ENCODE measurements at places on chromosomes 12 and 14.
A peak's percentile ranks its signal among the peaks of the same experiment; 100 is the strongest.

GRCh38 chr14:56703947-56704346 is 106.3 kb downstream of the OTX2 start:
- no peak for DNase-seq

- DNase-seq, result no peak
Measured at GRCh38 chr14:75379930-75380270, 47.9 kb upstream of the JDP2 start.

GRCh38 chr14:81557146-81557545 is 23.5 kb upstream of the SEL1L start:
- no peak for DNase-seq

DNA sequence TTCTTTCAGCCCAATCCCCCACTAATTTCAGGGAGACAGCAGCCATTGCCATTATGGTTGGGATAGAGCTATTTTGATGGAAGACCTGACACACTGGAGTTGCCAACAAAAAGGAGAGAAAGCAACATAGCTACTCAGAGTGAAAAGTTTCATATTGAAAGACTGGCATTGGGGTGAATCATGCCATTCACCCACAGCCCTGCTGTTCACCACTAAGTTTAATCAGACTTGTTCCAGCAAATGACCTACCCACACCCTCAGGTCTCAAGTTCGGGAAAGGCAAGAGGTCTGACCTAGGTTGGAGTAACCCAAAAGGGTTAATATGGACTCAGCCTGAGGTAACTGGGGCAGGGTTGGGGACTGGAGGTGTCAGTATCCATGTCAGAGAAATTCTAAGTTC is 169.2 kb downstream of the PAWR start:
- DNase-seq, result no peak

- DNase-seq, result peak; percentile 23
Measured at GRCh38 chr12:10364815-10365622, 24.8 kb downstream of the KLRK1 start.

GRCh38 chr14:74785056-74785613 is 22.0 kb downstream of the YLPM1 start:
- DNase-seq, result no peak

DNA sequence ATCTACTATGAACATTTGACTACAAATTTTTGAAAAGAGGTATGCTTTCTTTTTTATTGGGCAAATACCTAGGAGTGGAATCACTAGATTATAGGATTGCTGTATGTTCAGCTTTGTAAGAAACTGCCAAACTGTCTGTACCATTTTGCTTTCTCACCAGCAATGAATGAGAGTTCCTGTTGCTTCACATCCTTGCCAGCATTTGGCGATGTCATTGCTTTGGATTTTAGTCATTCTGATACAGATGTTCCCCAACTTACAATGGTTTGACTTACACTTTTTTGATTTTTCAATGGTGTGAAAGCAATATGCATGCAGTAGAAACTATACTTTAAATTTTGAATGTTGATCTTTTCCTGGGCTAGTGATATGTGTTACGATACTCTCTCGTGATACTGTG is 328.7 kb downstream of the RAD51B start:
- no peak for DNase-seq

- no peak for DNase-seq
Measured at GRCh38 chr12:12586879-12587675, 24.4 kb upstream of the DUSP16 start.

GRCh38 chr14:54564071-54564867 is 2.7 kb upstream of the SAMD4A start:
- DNase-seq, result peak; percentile 17

GRCh38 chr14:44428231-44428945 is 78.7 kb downstream of the FSCB start:
- no peak for DNase-seq

- no peak for DNase-seq
Measured at GRCh38 chr12:46342562-46343033, 30.0 kb downstream of the SLC38A2 start.

DNA sequence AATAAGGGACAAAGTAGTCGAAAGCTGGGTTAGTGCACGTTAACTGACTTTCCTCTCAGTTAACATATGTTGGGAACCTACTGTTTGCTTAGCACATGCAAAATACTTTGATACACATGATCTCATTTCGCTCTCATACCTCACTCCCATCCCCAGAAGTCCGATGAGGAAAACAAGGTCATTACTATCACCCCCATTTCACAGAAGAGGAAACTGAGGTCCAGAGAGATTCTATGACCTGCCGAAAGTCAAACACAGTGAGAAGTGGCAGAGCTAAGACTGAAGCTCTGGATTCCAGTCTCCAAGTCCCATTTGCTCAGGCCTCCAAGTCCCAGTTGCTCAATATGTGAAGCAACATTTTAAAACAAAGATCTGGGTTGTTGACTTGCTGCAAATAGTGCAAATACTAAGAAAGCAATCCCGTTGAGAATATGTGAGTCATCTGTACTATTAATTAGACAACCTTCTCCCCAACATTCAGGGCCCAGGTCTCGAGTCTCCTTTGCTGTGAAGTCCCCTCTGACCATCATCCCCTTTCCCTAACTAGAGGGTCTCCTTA is 170.6 kb upstream of the PWP1 start:
- DNase-seq, result no peak

GRCh38 chr14:96622926-96623325 is 120.7 kb downstream of the PAPOLA start:
- no peak for DNase-seq

DNA sequence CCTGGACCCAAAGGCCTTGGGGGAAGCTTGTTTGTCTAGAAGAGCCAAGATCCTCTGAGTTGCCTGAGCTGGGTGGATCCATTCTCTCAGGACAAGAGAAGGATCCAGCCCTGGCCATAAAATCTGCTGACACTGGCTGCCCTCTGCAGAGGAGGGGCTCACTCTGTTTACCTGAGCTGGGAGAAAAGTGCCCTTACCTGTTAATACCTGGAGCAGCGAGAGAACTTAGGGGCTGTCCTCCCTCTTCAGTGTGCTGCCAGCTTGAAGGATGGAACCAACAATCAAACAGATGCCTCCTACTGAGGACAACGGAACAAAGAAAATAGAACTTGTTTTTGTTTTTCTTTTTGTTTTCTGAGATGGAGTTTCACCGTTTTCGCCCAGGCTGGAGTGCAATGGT is 7.3 kb upstream of the KRT7 start:
- DNase-seq, result no peak

DNA sequence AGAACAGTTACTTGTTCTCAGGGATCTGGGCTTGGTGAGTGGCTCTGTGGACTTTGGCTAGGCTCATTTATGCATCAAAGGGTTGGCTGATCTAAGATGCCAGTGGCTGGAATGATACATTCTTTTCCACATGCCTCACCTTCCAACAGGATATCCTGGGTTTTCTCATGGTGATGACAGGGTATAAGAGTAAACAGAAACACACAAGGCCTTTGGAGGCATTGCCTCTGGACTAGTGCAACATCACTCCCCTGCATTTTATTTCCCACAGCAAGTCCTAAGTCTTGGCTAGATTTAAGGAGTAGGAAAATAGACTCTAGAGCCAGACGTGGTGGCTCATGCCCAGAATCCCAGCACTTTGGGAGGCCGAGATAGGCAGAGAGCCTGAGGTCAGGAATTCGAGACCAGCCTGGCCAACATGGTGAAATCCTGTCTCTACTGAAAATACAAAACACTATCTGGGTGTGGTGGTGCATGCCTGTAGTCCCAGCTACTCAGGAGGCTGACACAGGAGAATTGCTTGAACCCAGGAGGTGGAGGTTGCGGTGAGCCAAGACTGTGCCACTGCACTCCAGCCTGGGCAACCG is 47.9 kb downstream of the RPH3A start:
- no peak for DNase-seq

GRCh38 chr14:22159099-22159498 is 429.9 kb downstream of the DAD1 start:
- peak; percentile 12 for DNase-seq

- DNase-seq, result no peak
Measured at GRCh38 chr12:52401526-52401925, 4.6 kb downstream of the KRT82 start.

GRCh38 chr12:47838286-47838931 is 18.7 kb upstream of the HDAC7 start:
- DNase-seq, result no peak

GRCh38 chr12:64392221-64392620 is 1.7 kb upstream of the C12orf56 start:
- DNase-seq, result no peak

- no peak for DNase-seq
Measured at GRCh38 chr12:100043631-100044030, 58.9 kb upstream of the ANKS1B start.

DNA sequence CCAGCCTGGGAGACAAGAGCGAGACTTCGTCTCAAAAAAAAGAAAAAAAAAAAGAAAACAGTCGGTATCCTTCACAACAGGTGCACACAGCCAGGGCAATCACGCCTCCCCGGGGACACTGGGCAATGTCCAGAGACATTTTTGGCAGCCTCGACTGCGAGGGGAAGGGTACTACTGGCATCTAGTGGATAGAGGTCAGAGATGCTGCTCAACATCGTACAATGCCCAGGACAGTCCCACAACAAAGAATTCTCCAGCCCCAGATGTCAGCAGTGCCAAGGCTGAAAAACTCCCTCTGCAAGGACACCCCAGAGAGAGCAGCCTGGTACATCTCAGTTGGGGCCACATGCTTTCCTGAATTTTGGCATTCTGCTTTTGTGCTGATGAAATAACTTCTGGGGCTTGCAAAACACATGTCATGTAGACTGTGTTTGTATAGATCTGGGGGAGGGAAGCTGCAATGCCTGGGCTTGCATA is 21.5 kb downstream of the ALDH2 start:
- DNase-seq, result no peak

GRCh38 chr12:66899588-66899987 is 220.7 kb upstream of the GRIP1 start:
- no peak for DNase-seq

DNA sequence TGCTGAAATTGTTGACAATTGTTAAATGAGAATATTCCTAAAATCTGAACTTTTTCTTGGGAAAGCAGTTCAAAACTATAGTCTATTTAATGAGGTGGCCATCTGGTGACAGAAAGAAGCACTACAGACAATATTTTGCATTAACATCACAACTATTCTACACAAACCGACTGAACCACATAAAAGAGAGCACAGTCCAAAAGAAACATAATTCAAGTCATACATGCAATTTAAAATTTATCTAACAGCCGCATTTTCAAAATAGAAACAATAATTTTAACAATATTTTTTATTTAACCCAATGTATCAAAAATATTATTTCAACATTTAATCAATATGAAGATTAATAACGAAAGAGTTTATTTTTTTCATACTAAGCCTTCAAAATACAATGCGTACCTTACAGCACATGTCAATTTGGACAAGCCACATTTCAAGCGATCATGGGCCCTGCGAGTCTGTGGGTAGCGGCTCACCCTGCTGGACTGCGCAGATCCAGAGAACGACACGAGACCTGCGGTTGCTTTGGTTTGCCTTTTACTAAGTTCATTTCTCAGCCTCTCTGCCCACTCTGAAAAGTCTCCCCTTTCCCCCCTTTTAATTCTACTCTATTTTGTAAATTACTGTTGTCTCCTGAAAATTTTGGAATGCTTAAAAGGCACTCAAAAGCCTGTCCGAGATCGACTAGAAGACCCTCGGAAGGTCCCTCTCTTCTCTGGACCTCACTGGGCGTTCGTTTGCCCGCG is 947 bp upstream of the LRRC9 start:
- peak; percentile 9 for DNase-seq

DNA sequence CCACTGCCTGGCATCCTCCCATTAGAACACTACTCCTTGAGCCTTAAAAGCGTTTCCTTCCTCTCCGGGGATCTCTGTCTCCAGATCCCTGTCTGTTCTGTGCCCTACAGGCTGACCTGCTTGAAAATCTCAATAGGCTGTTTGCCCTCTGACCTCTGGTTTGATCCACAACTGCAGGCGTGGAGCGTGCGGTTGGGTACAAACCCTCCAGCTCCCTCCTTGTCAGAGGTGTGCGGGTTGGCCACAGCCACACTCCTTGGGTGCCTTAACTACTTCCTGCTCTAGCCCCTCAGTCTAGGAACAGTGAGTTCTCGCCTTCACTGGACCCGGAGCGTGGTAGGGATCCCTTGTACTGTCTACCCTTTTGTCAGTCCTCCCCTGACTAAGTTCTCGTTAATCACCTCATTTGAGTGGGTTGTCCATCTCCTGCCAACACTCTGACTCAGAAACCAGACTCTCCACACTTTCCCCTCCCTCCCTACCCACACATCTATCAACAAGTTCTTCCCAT is 33.1 kb downstream of the CMKLR1 start:
- no peak for DNase-seq

GRCh38 chr14:61351477-61351876 is 30.1 kb downstream of the PRKCH start:
- no peak for DNase-seq

GRCh38 chr12:108478611-108479206 is 36.4 kb upstream of the FICD start:
- DNase-seq, result no peak

DNA sequence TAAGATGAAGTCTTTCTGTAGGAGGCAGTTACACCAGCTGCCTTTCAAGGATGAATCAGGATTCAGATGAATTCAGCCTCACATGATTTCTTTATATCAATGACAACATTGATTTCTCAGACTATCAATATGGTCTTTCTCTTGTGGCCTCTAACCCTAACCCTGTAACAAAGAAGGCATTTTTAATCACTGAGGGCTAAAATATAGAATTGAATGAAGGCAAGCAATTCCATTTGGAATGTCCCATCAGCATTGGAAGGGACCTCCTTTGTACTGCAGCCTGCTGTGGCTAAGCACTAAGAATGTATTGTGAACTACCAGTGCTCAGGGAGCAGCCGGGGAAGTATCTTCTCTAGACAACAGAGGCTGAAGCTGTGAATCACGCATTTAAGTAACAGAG is 90.6 kb upstream of the FRMD6 start:
- no peak for DNase-seq

DNA sequence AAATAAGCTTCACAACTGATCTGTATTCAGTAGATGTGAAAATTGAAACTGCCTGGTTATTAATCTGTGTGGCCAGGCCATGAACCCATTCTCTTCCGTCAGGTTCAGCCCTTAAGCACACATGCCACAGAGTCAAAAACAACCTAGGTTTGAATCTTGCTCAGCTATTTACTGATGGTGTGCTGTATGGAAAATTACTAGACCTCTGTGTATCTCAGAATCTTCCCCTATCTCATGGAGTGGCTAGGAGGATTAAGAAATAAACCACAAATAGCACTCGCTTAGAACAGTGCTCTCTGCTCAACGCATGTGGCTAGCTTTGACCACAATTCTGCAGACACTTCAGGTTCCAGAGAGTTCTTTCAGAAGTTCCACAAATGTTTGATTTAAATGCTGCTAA is 240.7 kb upstream of the PLEKHG7 start:
- DNase-seq, result peak; percentile 12

DNA sequence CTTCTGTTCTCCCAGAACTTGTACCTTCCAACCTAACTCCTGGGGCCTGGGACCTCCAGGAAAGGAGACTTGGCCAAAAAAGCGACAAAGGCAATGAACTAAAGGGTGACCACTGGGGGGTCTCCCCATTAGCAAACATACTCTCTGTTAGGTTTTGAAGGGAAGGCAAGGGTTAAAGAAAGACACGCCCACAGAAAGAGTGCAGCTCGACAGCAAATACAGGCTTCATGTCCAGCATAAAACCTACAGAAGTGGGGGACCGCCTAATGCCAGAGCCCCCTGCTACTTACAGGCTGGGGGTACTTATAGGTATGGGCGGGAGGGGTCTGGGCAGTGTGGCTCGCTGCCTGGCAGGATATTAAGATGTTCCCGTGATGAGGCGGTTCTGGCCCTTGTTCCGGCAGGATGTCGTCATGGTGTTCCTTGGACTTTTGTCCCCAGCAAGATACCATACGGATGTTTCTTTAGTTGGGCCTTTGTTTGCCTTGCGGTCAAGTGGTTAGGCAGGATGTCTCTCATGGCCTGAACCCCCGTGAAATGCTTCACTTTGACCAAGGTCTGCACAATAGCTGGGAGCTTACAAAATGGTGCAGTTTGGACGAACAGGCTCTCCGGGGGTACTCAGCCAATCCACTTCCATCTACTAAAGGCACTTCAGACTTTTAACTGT is 53.4 kb downstream of the PRMT8 start:
- no peak for DNase-seq

Data from KG1 (cell line).